Upper lobe of left lung (tissue), 6 donors: ENCODE measurements at places on chromosomes 6 and 20.

- DNase-seq: no peak
Observed at GRCh38 chr20:48090314-48090713, 305.0 kb upstream of the SULF2 start.

GRCh38 chr20:63829945-63830835, 874 bp downstream of the ZBTB46 start:
- peak; percentile 88 for DNase-seq

GRCh38 chr6:154783229-154783628, 50.0 kb downstream of the SCAF8 start:
- DNase-seq: no peak

- DNase-seq: no peak
Observed at GRCh38 chr6:167078745-167079144, 44.2 kb upstream of the CCR6 start.

DNA sequence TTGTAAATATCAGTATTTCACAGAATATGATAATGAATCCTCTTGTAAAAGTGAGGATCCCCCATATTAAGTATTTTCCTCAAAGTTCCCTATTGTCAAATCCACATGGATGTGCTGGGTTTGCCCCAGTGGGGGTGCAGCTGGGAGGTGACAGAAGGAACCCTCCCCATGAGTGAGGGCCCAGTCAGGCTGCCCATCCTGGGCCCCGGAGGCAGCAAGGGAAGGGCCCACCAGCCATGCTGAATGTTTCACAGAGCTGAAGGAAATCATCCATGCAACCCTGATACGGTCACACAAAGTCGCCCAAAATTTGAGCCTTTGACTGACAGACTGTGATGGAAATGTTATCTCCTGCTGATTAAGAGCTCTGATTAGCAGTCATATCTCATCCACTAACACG, 39.7 kb downstream of the FRMD1 start:
- DNase-seq: no peak

- no peak for DNase-seq
Observed at GRCh38 chr6:139173172-139173571, 38.3 kb downstream of the HECA start.

GRCh38 chr6:108161724-108162282, 4.0 kb upstream of the NR2E1 start:
- no peak for DNase-seq
